ENCODE measurements at places on chromosomes 6 and 20.

GRCh38 chr6:114467931-114468330 lies 125.1 kb upstream of the HS3ST5 start:
- DNase-seq: no peak

GRCh38 chr6:170173335-170173881 lies 117.5 kb downstream of the DLL1 start:
- DNase-seq: peak; percentile 2

DNA sequence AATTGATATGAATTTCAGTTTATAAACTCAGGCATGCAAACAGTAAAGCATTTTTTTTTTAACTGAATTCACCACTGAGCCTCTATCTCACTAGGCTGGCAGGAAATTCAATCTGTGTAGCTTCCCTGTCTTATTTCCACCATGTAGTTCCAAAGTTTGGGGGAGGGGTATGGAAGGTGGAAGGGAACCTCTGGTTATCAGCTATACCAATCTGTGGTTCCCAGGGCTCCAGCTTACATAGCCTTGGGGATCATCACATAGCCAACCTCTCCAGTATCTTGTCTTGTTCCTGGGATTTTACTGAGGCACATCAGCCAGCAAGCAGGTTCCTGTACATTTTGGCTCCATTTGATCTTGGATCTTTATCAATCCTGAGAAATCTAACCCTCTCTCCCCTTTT lies 15.6 kb downstream of the RAD21L1 start:
- no peak for DNase-seq

DNA sequence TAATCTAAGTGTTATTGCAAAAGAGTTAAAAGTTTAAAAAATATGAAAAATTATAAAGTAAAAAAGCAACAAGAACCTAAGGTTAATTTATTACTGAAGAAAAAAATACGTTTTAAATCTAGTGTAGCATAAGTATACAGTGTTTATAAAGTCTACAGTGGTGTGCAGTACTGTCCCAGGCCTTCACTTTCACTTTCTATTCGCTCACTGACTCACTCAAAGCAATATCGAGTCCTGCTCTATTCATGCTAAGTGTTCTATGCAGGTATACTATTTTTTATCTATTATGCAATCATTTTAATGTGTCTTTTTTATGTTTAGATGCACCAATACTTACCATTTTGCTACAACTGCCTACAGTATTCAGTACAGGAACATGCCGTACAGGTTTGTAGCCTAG lies 113.0 kb downstream of the MANEA start:
- no peak for DNase-seq

DNA sequence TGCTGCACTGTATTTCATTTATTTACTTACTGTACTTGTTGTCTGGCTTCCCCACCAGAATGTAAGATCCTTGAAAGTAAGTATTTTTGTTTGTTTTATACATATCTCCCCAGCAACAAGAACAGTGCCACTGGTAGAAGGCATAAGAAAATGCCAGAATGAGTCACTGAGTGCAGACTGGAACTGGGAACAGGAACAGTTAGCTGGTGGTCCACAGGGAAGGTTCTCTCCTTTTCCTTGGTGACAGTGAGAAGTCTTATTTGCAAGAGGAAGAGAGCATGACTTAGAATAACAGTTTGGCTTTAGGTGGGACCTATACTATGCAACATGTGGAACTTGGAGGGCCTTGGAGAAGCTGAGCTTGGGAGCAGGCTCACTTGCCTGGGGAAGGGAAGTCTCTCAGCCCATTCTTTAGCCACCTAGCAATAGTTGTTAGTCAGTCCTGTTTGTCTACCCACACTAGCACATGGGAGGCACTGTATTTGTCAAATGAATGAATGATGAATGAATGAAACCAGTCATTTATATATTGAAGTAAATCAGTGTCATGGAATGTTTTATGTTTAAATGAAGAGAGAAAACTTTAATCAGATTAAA lies 203.5 kb downstream of the KCNQ5 start:
- no peak for DNase-seq

GRCh38 chr6:87540539-87540938 lies 49.2 kb downstream of the RARS2 start:
- no peak for DNase-seq

- peak; percentile 51 for DNase-seq
Measured at GRCh38 chr6:45930420-45931040, 85.1 kb downstream of the CLIC5 start.

DNA sequence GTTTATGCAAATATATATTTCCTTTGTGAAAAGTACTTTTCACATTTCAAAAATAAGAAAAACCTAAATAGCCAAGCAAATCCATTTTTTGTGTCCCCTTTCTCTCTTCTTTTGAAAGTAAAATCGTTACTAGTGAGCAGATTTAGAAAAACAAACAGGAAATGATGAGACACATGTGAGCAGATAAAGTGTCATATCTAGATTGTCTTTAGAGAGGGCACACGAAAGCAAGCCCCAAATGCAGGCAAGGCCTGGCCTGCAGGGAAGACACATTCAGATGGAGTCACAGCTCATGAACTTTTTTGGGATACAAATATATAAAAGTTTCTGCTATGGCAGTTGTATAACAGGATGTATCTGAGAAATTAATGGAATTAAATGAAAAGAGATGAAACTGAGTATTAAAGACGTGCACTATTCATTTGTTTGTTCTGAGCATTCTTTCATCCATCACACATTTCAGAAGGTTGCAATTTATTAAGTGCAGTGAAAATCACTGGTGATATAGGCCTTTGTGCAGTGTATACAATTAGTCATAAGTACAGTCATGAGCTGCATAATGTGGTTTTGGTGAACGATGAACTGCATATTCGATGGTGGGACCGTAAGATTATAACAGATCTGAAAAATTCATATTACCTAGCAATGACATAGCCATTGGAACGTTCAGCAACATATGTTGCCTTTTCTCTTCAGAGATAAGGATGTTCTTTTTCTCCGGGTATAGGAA lies 101.4 kb downstream of the PACRG start:
- DNase-seq: no peak

DNA sequence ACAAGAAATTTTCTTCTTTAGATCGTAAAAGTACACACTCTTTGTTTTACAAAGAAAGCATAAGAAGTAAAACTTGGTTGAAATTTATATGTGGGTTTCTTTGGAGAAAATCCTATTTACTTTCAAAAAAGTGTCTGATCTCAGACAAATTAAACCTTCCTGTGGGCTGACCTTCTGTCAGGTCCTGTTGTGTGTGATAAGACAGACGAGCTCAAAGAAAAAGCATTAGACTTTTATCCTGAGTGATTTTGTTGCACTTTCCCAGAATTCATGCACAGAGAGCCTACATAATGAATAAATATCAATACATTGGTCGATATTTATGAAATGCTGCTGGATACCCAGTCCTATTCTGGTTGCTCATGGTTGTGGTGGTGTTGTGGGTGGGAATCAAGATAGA lies 302.1 kb upstream of the SYNCRIP start:
- DNase-seq: no peak

DNA sequence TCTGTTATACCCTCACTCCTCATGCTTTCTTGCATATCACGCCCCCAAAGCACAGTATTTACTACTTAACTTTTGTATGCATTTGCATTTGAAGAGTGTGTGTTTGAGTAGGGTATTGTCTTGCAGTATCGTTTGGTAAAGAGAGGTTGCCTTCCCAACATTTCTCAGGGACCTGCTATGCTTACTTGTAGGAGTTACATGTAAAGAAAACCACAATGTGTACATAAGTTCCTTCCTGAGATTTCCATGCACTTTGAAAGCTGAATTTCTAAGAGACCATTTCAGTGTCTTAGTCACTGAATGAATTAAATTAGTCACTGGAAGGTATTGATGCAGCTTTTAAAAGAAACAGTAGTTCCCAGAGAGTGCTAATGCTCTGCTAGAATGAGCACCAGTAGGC lies 159.3 kb upstream of the LAMA2 start:
- no peak for DNase-seq

DNA sequence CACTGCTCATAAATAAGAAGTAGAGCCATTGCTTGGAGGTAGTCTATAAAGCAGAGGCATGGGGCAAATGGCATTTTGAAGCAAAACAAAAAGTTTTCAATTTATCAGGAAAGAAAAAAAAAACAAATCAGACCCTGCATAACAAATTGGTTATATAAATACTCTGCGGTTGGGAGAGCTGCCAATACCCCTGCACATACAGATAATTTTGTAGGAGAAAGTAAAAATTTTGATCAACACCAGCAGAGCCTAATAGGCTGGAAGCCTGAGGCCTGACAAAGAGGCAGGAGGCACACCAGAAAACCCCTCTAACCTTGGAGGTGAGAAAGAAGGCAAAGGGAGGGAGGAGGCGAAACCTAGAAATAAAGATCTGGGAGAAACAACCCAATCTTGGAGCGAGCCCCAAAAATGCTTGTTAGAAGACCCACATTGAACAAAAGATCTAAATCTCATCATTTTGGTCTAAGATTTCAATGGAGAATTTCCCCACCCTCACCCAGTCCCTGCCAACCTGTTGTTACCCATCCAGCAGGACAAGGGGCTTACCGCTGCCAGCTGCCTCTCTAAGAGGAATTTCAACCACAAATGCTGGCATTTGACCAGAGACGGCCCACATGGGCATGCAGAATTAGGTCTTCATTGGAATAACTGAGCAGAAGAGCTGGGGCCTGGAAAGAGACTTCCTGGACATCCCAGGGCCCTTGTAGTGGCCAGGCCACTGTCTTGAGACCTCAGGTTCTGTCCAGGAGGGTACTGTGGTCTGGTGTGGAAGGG lies 28.4 kb downstream of the FOXA2 start:
- no peak for DNase-seq

- no peak for DNase-seq
Measured at GRCh38 chr6:129844118-129844891, 16.8 kb downstream of the TMEM244 start.

- peak; percentile 76 for DNase-seq
Measured at GRCh38 chr20:57748601-57749130, 38.9 kb upstream of the PMEPA1 start.

DNA sequence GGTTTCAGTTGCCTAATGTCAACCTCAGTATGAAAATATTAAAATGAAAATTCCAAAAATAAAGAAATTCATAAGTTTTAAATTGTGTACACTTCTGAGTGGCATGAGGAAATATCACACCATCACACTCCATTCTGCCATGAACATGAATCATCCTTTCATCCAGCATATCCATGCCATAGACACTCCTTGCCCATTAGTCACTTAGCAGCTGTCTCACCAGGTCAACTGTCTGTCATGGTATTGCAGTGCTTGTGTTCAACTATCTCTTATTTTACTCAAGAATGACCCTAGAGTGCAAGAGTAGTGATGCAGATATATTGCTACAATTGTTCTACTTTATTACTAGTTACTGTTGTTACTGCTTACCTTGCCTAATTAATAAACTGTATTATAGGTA lies 712.4 kb downstream of the EPHA7 start:
- no peak for DNase-seq

- no peak for DNase-seq
Measured at GRCh38 chr6:104462811-104463599, 396.7 kb downstream of the HACE1 start.

- no peak for DNase-seq
Measured at GRCh38 chr6:8175046-8175777, 72.9 kb upstream of the EEF1E1 start.

GRCh38 chr6:163148451-163149278 lies 265.9 kb upstream of the QKI start:
- no peak for DNase-seq

DNA sequence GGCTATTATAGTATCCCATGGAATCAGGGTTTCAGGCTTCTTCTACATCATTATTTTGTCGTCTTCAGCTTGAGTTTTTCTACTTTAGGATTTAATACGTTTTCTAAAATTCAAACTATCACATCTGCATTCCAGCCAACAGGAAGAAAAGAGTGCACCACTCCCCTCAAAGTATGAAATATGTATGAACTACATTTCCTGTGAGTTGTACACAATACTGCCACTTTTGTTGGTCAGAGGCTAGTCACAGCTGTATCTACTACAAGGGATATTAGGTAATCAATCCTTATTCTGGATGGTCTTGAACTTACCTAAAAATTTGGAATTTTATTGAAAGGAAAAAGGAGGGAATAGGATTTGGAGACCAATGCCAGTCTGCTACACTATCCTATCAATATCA lies 235.6 kb upstream of the TBX18 start:
- DNase-seq: no peak

DNA sequence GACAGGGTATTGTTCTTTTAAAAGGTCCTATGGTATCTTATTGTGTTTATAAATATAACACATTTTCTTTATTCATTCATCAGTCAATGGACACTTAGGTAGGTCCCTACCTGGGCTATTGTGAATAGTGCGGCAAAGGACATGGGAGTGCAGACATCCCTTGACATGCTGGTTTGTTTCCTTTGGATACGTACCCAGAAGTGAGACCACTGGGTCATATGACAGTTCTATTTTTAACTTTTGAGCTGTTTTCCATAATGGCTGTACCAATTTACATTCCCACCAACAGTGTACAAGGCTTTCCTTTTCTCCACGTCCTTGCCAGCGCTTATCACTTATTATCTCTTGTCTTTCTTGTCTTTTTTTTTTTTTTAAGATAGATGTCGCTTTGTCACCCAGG lies 627.5 kb downstream of the PRKN start:
- no peak for DNase-seq

- DNase-seq: no peak
Measured at GRCh38 chr6:135129136-135129856, 51.8 kb upstream of the MYB start.

GRCh38 chr6:52572536-52572935 lies 4.3 kb downstream of the TRAM2 start:
- no peak for DNase-seq
